CD4-positive, alpha-beta memory T cell (primary cell): ENCODE measurements at places on chromosomes 1 and 21. TPM values are rescaled to one million over a fixed set of nuclear protein-coding genes. Genes with fewer than 3 reads are reported as not detected.

CYYR1 gene
- polyA plus RNA-seq: not detected

GRCh38 chr1:241265428-241265827 is 91.6 kb downstream of the RGS7 start:
- H3K36me3 ChIP-seq: no peaks in the 10 kb centered on the region
- no peak for DNase-seq
- no peak overlapping the region for H3K4me3 ChIP-seq
- H3K27me3 ChIP-seq: no peaks in the 10 kb centered on the region
- no peak overlapping the region for H3K27ac ChIP-seq
- no peaks in the 10 kb centered on the region for H3K4me1 ChIP-seq

DNA sequence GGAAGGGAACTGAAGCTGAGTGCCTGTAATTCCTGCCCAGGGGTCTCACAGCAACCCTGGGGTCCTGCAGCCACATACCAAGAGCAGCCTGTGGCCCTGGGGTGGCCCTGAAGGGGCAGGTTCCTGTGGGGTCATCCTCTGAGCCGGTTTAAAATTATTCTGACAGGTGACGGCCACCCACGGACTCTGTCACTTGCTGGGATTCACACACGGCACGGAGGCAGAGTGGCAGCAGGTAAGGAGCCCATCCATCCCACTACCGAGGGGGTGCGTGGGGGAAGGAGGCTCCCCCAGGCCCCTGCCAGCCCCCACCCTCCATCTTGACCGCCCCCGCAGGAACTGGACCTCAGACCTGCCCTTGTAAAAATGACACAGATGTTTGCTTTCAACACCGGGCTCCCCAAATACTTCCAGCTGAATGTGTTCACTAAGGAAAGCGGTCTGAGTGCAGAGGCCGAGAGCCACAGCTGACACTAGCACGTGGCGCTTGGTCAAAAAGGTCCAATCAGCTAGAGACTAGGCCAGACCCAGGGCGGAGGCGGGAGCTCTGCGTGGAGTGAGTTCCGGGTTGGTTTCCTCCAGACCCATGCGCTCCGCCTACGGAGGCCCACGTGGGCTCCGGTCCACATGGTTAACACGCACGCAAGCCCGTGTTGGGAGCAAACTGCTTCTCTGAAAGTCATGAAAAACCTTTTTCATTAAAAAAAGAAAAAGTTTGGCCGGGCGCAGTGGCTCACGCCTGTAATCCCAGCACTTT is 10.0 kb downstream of the YBEY start:
- peak overlapping the region; percentile 41 for H3K27ac ChIP-seq
- H3K4me3 ChIP-seq: no peak overlapping the region
- peaks cover 7% of the 10 kb centered on the region for H3K36me3 ChIP-seq

GRCh38 chr1:81802707-81803430 is 2.1 kb downstream of the ADGRL2 start:
- no peaks in the 10 kb centered on the region for H3K27me3 ChIP-seq
- DNase-seq: no peak
- no peaks in the 10 kb centered on the region for H3K36me3 ChIP-seq
- no peak overlapping the region for H3K4me3 ChIP-seq
- H3K27ac ChIP-seq: no peak overlapping the region

DNA sequence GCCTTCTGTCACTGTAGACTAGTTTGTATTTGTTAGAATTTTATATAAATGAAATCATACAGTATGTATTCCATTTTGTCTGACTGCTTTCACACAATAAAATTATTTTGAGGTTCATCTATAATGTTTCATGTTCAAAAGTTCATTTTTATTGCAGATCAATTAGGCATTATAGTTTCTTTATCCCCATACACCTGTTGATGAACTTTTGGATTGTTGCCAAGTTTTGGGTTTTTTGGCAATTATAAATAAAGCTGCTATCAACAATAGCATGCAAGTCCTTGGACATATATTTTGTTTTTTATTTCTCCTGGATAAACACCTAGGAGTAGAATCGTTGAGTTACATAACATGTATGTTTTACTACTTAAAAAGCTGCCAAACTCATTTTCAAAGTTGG is 47.1 kb upstream of the FAM3B start:
- H3K4me1 ChIP-seq: no peaks in the 10 kb centered on the region
- no peaks in the 10 kb centered on the region for H3K27me3 ChIP-seq
- H3K27ac ChIP-seq: no peak overlapping the region
- no peaks in the 10 kb centered on the region for H3K36me3 ChIP-seq

ASPM gene
- 0.01 TPM for polyA plus RNA-seq

DNA sequence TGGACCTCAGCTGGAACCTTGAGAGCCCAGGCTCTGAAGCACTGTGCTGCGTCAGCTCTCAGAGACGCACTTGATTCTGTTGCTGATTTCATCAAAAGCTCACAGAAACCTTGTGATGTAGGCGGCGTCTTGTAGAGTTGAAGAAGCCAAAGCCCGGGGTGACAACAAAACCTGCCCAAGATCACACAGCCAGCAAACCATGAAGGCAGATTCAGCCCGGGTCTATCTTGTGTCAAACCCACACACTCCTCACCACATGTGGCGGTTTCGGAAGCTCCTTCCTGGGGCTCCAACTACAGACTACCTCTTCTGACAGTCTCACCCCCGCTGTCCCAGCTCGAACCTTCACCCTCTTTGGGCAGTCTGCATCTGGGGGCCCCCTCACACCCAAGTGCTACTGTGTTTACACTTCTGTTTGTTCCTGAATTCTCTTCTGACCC is 50.4 kb downstream of the TENT5C start:
- H3K27ac ChIP-seq: peak overlapping the region; percentile 53
- H3K4me1 ChIP-seq: peaks cover 100% of the 10 kb centered on the region
- peak; percentile 92 for DNase-seq

IRF6 gene
- not detected for polyA plus RNA-seq

DNA sequence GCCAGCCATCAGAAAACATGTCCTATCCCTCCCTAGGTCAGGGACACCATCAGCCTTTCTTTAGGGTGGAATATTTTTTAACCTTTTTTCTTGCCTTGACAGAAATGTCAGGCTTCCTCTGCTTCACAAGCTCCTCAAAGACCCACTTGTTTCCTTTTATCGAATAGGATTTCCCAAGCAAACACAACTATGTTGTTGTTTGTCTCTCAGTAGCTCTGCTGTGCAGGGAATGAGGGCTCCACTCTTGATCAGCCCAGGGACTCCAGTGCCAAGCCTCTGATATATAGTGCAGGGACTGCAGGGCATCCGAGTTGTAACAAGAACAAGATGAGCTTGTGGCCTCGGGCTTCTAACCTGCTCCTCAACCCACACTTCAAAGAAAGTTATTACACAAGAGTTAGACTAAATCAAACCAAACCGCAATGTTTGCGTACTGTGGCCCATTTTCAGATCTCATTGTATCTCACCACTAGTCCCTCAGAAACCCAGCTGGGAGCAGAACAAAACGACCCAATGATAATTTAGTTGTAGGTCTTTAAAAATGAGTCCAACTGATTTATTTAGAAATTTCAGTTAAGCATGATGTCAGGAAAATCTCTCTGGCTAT is 108.1 kb downstream of the ATG4C start:
- no peak overlapping the region for H3K27ac ChIP-seq
- H3K4me3 ChIP-seq: no peak overlapping the region
- no peaks in the 10 kb centered on the region for H3K4me1 ChIP-seq
- H3K36me3 ChIP-seq: no peaks in the 10 kb centered on the region

TMEM240 gene
- not detected for polyA plus RNA-seq

GRCh38 chr1:234507089-234507488 is 28.1 kb upstream of the TARBP1 start:
- H3K27ac ChIP-seq: no peak overlapping the region
- no peaks in the 10 kb centered on the region for H3K4me1 ChIP-seq
- no peaks in the 10 kb centered on the region for H3K27me3 ChIP-seq
- H3K4me3 ChIP-seq: no peak overlapping the region
- no peak for DNase-seq

GJB3 gene
- polyA plus RNA-seq: not detected

LRRC3 gene
- polyA plus RNA-seq: 0.11 TPM

DYNLT5 gene
- polyA plus RNA-seq: not detected

GRCh38 chr1:208209286-208209685 is 34.9 kb downstream of the PLXNA2 start:
- no peak overlapping the region for H3K27ac ChIP-seq
- no peak overlapping the region for H3K4me3 ChIP-seq
- no peaks in the 10 kb centered on the region for H3K4me1 ChIP-seq
- H3K36me3 ChIP-seq: no peaks in the 10 kb centered on the region
- DNase-seq: no peak

C1orf116 gene
- not detected for polyA plus RNA-seq

DNA sequence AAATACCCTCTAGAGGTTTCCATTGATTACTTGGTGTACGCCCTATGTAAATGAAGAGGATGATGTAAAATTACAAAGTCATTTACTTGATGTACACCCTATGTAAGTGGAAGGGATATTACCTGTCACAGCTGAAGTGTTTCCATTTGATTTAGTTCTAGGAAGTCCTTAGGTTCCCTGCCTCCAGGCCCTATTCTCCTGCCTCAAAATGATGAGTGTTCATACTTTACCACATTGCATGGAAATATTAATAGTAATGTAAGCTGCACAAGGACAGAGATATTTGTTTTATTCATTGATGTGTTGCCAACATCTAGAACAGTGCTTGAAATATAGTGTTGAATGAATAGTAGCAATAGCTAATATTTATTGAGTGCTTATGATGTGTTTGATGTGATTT is 9.5 kb upstream of the AK4 start:
- no peak overlapping the region for H3K4me3 ChIP-seq
- DNase-seq: no peak
- H3K36me3 ChIP-seq: no peaks in the 10 kb centered on the region

KTI12 gene
- polyA plus RNA-seq: 26.6 TPM

- no peak overlapping the region for H3K4me3 ChIP-seq
- H3K27me3 ChIP-seq: no peaks in the 10 kb centered on the region
- no peak for DNase-seq
- no peaks in the 10 kb centered on the region for H3K36me3 ChIP-seq
- H3K27ac ChIP-seq: no peak overlapping the region
These were observed 9.6 kb upstream of the PLA2G4A start for GRCh38 chr1:186819126-186819525.

KIF14 gene
- not detected for polyA plus RNA-seq

DNA sequence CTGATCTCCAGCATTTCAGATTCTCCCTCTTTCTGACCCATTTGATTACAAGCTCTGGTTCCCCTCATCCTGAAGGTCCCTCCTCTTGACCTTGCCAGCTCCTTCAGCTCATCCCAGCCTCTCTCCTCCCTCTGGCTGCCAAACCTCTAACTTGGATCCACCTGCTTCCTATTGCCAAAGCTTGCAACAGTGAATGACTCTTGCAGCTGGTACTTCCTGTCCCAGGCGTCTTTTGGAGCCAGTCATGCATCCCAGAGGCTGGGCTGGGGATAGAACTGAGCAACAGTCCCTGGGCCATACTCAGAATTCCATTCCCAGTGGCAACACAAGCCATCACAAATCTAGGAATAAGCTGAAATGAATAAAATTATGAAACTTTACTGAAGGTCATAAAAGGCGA is 27.7 kb upstream of the SPOCD1 start:
- H3K27ac ChIP-seq: no peak overlapping the region
- no peaks in the 10 kb centered on the region for H3K36me3 ChIP-seq
- peaks cover 29% of the 10 kb centered on the region for H3K4me1 ChIP-seq
